ENCODE measurements at places on chromosomes 11 and 22.

DNA sequence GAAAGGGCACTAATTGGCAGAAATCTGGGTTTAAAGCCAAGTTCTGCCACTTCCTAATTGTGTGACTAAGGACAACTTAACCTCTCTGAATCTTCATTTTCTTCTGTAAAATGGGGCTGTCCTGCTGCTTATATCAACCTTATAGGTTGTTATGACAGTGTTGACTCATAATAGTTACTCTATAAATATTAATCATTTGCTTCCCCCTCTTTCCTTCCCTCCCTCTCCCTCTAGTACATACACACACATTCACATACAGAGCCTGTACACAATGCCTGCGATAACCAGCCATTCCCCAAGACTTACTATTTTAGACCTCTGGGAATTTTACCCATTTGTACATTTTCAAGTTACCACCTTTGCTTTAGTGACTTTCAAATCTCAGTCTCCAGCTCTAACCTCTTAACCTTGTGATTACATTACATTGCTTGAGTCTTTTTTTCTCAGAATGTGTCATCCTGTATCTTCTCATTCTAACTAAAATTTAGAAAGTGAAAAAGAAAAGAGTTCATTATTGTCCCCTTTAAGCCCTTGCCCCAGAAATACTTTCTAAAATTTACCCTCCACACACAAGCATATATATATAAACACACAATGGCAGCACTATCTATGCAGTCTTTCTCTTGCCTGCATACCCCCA lies 31.9 kb downstream of the GDPD4 start:
- no peak for DNase-seq

- no peak for DNase-seq
These were observed 367.6 kb downstream of the TBC1D22A start for GRCh38 chr22:47129902-47130635.

DNA sequence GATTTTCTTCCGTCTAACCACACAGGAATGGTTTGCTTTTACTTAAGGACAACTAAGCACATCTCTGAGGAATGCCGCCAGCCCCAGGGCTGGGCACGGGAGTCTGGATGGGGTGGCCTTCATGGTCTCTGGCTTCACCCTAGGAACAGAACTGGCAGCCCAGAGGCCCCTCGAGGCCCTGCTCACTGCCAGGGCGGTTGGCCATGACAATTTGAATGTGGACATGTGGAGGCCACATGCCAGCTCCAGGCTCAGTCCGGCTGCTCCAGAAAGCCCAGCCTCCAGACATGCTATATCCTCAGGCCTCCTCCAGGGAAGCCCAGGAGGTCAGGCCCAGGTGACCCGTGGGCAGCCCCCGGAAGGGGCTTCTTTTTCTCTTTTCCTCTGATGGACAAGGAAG lies 84.0 kb upstream of the FGF3 start:
- no peak for DNase-seq

GRCh38 chr22:17732251-17732854 lies 41.9 kb downstream of the BID start:
- no peak for DNase-seq

DNA sequence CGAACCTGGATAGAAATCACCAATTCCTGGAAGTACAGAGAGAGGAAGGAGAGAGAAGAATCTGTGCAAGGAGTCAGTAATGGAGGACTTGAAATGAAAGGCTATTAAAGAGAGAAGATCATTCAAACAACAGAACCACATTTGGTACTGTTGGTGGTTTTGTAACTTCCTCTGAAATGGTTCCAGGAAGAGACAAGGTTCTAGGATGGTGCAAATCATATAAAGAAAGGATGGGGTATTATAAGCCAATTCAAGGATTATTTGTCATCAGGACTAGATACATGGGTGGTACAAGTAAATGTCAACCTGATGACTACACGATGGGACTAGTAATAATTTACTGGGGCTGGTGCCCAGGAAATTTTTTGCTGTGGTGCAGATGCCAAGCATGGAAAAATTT lies 28.9 kb upstream of the TMA7B start:
- DNase-seq = no peak

- DNase-seq = no peak
These were observed 3.4 kb upstream of the ASCL2 start for GRCh38 chr11:2273771-2274170.

DNA sequence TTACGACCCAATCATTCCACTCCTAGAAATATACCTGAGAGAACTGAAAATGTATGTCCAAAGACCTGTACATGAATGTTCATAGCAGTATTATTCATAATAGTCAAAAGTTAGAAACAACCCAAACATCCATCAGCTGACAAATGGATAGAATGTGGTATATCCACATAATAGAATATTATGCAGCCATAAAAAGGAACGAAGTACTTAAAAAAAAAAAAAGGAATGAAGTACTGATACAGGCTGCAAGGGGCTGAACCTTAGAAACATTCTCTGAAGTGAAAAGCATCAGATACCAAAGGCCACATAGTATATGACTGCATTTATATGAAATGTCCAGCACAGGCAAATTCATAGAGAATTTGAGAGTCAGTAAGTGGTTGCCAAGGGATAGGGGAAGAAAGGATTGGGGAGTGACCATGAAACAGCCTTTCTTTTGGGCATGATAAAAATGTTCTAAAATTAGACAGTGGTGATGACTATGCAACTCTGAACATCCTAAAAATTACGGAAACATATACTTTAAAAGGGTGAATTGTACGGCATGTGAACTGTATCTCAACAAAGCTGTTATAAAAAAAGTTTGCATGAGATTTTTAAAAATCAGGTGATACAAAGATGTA lies 1.8 kb downstream of the TPST2 start:
- DNase-seq = no peak

DNA sequence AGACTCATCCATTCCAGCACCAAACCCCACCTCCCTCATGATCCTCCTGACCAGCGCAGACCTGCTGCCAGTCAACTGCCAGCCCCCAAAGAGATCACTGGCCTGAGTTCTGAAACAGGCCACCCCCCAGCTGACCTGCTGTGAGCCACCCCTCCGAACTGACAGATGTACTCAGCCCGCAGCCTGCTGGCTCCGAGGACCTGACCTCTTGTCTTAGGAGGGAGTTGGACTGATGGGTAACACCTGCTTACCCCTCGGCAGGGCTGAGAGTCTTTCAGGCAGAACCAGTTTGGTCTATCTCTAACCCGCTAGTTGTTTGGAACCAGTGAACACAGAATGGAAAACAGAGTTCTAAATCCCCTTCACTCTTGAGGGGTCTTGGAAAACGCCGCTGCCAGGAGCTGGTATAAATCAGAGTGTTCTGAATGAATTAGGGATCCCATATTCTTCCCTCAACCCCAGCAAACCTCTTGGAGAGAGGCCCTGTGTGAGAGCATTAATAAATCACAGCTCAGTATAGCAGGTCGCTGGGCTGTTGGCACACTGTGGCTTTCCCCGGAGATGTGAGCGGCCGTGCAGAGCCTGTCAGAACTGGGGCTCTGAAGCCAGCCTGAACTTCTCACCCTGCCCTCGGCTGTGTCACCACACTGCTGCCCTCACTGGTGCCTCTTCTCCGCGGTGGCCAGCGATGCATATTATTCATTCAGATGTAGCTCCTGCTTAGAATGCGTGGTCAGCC lies 165.1 kb upstream of the NCAM1 start:
- no peak for DNase-seq

DNA sequence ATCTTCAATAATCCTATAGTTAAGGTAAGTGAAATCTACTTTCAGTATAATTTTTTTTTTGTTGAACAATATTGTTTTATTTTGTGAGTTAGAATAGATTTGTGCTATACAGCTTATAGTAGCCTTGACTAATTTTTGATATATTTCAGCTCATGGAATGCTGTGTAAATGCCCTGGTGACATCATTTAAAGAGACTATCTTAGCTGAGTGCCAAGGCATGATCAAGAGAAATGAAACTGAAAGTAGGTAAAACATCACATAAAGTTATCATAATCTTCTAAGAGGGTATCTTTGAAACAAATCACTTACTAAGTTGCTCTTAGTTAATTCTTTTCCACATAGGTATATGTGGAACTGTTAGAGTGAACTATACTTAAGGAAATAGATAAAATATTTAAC lies 51.4 kb upstream of the ACAT1 start:
- DNase-seq = no peak

DNA sequence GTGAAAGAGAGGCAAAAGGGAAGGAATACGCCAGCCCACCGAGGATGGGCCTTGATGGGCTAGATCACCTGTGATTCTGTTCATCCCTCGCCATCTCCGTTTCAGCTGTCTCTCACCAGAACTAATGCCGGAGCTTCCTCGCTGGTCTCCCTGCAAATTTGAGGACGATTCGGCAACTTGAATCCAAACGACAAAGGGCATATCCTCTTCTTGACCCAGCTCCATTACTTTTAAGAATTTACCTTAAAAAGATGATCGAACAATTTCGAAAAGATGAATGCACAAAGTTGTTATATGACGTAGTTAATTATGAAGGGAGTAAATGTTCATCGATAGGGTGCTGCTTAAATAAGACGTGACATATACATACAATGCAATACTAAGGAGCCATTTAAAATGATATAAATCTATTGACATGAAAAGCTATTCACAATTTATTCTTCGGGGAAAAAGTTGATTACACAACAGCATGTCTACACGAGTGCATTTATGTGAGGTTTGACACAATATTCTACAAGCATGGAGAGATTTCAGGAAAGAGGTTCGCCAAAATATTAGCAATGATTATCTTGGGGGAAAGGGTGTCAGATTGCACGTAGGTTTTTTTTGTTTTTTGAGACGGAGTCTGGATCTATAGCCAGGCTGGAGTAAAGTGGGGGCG lies 937 bp upstream of the FAM168A start:
- no peak for DNase-seq

DNA sequence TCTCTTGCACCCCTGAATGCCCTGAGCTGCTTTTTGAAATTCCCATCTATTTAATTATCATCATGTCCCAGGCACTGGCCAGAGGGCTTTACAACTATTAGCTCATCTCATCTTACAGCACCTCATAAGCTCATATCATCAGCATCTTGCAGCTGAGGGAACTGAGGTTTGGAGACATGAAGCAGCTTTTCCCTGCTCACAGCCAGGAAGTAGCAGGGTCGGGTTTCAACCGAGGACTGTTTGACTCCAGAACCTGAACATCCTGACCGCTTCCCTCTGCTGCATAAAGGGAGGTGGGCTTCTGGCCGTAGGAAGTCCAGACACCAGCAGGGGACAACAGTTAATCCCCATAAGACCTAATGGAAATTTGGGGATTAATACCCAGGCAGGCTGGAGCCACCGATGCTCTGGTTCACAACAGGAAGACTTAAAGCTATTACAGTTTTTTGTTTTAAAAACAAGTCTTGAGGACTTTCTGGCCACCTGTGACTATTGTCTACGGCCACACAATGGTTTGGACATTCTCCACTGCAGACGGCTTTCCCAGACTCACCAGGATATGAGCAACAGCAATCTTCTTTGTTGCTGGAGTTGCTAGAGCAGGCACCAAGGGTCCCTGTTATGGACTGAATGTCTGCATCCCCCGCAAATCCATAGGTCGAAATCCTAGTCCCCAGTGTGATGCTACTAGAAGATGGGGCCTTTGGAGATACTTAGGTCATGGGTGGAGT lies 47.4 kb downstream of the CHST1 start:
- no peak for DNase-seq

GRCh38 chr22:23230348-23231068 lies 50.2 kb downstream of the BCR start:
- no peak for DNase-seq

DNA sequence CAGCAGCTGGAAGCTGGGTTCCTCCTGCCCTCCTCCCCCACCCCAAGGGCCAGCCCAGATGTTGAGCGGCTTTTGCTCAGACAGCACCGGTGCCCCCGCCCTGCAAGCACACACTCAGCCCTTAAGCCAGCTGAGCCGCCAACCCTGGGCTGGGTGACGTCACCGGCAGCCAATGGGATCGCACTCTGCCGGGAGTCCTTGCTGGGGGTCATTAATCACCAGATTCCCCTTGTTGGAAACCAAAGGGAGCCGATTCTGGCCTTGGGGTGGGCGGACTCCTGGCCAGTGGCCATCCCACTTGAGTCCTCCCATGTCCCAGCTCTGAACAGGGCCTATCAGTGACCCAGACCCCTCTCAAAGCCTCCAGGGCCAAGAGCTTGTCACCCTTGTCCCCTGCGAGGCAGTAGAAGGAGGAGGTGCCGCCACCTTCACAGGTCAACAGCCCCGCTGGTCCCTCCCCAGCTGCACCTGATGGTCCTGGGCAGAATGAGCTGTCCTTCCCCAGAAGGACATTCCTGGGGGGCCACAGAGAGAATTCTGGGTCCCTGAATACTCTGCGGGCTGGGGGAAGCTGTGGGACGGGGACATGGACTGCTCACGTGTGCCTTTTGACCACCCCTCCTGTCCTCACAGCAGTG lies 7.4 kb downstream of the DUSP8 start:
- no peak for DNase-seq

- no peak for DNase-seq
These were observed 77.1 kb downstream of the UVRAG start for GRCh38 chr11:75891947-75892739.

- DNase-seq = no peak
These were observed 36.8 kb downstream of the ALG9 start for GRCh38 chr11:111834432-111835163.

- no peak for DNase-seq
These were observed 129.1 kb downstream of the SNX19 start for GRCh38 chr11:130787092-130787616.

Measured in stimulated activated CD8-positive, alpha-beta memory T cell treated with anti-CD3 and anti-CD28 coated beads, Interleukin-4, amount 100 ng/mL, for 4 hours (primary cell).